ENCODE measurements at places on chromosomes 7 and 10.

- no peak for DNase-seq
Observed at GRCh38 chr7:25313526-25313925, 85.2 kb upstream of the NPVF start.

DNA sequence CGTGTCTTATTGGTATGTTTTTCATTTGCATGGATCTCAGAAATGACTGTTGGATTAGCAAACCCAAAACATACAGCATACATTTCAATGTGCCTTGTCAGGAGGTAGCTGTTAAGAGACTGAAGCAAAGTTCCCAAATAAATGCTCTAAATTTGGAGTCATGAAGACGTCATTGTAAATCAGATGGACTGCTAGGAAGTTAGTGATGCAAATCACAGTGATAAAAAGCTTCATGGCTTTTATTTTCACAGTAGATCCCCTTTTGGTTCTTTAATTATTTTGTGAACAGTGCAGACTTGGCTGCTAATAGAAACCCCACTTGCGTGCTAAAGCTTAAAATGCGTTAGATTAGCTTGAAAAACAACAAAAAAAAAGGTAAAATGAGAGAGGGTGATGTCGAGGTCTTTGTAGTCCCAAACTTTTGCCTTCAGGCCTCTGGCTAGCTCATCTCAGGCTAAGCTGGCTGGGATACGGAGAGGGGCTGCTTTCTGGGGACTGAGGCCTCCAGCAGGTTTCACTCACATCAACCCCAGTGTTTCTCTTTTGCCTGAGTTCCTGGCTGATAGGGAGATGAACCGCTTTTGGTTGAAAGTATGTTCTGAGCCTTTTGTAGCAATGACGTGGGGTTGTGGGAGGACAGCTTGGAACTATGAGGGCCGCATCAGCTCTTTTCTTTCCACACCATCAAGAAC, 107.1 kb upstream of the CDCA7L start:
- no peak for DNase-seq

- no peak for DNase-seq
Observed at GRCh38 chr10:91349381-91349780, 60.8 kb upstream of the HECTD2 start.

GRCh38 chr7:78175330-78176100, 376.9 kb downstream of the PHTF2 start:
- DNase-seq: no peak

GRCh38 chr10:18104223-18104872, 35.9 kb upstream of the CACNB2 start:
- DNase-seq: peak; percentile 28

DNA sequence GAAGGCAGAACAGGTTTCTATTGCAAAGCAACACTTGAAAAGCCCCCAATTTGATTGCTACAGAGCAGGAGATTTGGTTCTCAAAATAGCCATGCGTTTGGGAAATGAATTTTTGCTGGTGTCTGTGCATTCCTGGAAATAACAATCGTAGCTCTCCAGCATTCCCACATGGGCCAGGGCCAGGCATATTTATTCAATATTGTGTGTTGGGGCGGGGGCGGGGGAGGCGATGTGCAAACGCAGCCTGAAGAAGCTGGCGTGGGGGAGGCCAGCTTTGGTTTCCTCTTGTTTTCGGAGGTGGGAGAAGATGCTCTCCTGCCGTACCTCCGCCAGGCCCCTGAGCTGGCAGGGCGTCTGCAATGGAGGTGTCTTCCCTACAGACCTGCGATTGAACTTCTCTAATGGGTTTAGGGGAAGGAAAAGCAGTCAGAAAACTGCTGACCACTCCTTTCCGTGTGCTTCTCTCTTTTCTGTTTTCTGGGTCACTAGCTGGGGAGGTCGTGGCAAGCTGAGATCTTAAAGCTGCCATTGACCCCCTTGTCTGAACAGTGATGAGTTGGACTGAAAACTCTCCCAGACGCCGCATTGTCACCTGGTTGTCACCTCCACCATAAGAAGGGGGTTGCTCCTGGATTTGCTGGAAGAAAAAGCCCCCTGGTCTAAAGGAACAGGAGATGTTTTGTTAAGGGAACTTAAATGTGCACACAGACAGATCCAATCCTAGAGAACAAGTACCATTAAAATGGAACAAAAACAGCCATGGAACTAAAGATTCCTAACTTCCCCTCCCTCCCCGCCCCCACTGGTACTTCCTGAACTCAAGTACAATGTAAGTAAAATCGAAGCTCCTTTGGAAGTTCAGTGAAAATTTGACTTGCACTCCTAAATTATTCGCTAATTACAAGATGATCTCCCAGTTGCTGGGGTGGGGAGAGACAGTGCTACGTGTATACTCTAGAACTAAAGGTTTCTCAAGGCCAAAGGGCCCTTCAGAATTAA, 56.4 kb upstream of the HABP2 start:
- no peak for DNase-seq

- no peak for DNase-seq
Observed at GRCh38 chr10:77103213-77103612, 534.4 kb downstream of the KCNMA1 start.

GRCh38 chr7:149414171-149414570, 46.7 kb downstream of the ZNF777 start:
- no peak for DNase-seq

DNA sequence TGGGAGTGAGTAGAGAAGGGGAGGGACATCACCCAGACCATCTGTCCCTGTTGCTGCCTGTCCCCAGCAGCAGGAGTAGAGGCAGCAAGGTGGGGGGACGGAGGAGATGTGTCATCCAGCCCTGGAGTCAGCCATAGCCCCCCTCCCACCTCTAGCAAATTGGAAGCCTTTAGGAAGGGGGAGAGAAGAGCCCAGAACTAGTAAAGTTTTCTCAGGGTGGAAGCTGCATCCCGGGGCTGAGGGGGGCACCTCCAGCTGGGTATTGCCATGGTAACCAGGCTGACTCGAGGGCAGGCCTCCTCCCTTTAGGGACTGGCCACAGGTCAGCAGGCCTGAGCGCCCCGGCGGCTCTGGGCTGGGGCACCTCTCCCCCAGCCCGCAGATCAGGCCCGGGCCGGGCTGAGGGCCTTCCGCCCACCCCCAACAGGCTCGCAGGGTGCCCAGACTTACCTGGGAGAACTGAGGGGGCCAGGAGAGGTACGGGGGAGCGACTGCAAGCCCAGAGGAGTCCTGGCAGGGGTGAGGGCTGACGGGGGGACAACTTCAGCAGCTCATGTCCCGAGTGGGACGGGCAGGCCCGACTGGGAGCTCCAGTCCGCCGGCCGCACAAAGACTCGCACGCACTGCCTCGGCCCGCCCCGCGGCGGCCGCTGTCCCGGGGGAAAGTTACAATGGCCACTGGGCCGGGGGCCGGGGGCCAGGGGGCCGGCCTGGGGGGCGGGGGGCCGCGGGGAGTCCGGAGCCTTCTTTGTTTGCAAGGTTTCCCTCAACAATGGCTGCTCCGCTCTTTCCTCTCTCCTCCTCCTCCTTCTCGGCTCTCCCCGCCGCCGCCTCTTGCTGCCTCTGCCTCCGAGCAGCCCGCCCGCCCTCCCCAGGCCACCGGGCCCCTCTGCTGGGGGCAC, 6.0 kb downstream of the LDB1 start:
- peak; percentile 52 for DNase-seq

DNA sequence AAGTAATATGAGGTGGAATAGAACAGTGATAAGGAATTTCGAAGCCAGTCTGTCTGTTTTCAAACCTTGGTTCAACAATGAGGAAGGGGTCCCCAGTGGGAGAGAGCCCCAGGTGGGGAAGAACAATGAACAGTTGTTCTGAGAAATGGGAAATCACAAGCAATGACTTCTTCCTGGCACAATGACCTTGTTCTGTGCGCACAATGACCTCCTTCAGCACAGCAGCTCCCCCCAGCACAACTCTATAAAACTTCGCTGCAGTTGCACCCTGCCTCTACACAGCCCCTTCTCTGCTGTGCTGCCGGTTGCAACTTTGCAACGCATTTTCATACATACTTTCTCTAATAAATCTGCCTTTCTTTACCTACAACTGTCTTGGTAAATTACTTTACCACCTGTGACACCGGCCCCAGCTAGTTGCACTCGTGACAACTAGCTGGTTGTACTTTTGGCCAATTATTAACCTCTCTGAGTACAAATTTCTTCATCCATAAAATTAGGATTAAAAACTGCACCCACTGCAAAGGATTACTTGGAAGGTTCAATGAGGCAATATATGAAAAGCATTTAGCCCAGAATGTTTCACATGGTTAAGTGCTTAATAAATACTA, 40.5 kb downstream of the ASB4 start:
- DNase-seq: no peak

GRCh38 chr7:127844165-127844564, 187.1 kb downstream of the LRRC4 start:
- DNase-seq: no peak

DNA sequence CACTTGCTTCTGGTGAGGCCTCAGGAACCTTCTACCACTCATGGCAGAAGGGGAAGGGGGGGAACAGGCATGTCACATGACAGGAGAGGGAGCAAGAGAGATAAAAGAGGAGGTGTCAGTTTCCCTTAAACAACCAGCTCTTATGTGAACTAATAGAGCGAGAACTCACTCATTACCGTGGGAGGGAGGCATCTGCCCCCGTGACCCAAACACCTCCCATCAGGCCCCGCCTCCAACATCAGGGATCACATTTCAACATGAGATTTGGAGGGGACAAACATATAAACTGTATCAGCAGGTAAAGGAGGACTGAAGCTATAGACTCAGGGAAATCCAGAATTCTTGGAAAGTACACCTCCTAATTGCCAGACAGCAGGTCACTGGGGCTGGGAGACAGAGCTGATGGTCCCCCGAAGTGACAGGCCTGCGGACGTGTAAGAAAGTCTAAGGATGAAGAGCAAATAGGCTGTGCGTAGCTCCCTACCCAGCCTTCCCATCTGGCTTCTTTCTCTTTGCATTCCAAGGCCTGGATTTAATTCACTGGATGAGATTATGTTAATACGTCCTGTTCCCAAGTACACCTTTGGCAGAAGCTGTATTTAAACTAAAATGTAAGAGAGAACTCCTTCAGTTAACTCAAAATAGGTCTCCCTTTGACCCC, 186.7 kb upstream of the LYZL2 start:
- no peak for DNase-seq

- no peak for DNase-seq
Observed at GRCh38 chr10:13815756-13816155, 229.0 kb downstream of the PRPF18 start.

DNA sequence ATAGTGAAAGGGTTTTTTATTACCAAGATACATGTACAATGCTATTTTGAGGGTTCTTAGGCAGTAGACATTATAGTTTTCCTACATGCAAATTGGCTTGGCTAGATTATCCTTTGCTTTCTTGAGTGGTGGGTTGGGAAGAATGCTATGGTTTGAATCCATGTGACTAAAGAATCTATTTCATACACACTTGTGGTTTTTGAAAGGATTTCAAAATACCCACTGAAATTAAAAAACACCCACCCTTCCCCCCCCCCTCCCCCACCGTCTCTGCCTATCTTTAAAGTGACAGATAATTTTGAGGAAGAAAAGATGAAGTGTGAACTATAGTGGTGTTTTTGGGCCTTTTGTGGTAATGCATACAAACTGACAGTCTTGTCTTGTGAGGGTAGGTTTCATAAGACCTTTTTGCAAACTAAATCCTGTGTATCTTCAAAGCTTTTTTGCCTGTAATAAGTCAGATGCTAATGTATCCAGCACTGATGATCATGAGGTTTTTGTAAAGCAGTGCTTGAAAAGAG, 90.9 kb downstream of the TPST1 start:
- DNase-seq: no peak

DNA sequence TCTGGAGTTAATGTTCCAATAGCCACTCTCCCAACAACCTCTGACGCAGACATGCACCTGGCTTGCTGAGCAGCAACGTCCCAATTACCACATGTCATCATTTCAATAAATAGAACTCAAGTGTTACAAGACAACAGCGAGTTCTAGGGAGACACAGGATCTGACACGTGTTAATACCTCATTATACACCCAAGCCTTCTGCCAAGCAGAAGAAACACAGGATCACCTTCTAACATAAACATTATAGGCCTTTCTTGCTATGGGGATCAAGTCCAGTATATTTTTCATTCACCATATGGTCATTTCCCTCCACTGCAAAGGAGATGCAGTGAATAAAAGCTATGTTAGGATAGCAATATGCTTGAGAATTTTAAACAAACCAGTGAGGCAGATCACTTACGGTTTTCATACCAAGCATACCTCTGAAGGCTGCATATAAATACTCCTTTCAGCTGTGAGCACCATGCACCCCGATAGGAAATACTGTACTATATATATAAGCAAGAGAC, 74.2 kb downstream of the JAZF1 start:
- DNase-seq: no peak

GRCh38 chr7:28649189-28649588, 236.9 kb downstream of the CREB5 start:
- DNase-seq: no peak

DNA sequence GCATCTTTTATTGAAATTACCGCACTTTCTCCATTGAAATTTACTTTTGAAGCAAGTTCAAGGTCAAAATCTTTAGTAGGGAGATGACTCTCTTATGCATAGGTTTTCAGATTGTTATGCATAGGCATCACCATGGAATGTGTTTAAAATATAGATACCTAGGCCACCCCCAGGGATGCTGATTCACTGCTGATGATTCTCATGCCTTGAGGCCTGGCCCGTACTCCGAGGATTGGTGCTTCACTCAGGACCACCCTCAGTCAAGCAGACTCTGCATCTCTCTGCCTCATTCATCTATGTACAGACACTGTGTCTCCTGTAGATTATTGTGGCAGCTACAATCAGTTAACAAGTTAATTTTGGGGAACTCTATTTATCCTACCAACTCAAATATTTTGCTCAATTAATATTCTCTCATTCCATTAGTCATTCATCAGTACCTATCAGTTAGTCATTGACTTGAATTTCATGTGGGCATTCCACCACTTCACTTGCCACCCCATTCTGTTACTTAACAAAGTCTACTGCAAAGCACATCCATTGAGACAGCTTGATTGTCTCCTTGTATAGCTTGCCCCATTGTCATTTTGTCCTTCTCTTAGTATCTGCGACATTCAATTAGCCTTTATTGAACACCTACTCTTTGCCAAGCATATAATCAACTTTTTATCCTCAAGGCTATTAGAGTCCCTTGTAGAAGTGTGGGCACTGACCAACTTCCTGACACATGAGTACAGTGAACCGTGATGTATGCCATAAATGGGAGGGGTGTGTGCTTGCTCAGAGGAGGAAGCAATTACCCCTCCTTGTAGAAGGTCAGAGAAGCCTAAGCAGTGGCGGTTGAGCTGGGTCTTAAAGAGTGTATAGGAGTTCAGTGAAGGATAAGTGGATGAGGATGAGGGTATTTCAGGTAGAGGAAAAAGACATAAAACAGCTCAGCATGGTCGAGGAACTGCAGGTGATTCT, 255.6 kb upstream of the BMPER start:
- no peak for DNase-seq

- DNase-seq: peak; percentile 55
Observed at GRCh38 chr10:49115015-49115795, at the start of gene VSTM4. Gene VSTM4 (minus strand): TSS chr10:49115522. CDS start chr10:49115485, 37 bp downstream.

Measured in GM10248 (cell line).